Pancreas (tissue), 10 donors: ENCODE measurements at places on chromosomes 6 and 20.

GRCh38 chr20:23114018-23114417 lies 27.9 kb upstream of the CD93 start:
- peak; percentile 51 for DNase-seq
- no peaks in the 10 kb centered on the region for H3K4me1 ChIP-seq
- H3K4me3 ChIP-seq = no peak overlapping the region

DNA sequence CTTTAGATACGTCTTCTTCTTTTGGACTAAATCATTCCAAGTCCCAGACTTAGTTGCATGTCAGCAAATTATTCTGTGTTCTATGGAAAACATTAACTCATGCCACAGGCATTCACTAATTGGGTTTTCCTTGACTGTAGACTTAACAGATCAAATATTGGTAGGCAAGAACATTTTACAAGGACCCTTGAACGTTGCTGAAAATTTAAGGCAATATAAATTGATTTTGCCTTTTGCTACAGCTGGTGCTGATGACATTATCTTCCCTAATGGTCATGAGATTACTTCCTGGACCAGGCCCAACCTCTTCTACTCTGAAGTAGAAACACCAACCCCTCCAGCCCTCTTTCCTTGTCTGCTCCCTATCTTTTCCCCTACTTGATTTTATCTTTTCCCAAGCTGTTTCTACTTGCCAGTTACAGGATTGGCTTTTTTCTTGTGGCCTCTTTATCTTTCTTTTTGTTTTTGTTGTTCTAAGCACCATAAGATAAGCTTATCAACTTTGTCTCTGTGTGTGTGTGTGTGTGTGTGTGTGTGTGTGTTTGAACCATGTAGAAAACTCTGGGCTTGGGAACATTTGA lies 514.0 kb upstream of the SOX4 start:
- DNase-seq = no peak
- H3K36me3 ChIP-seq = no peaks in the 10 kb centered on the region
- peaks cover 2% of the 10 kb centered on the region for H3K4me1 ChIP-seq
- no peaks in the 10 kb centered on the region for H3K27me3 ChIP-seq
- no peak overlapping the region for H3K27ac ChIP-seq
- no peak overlapping the region for H3K4me3 ChIP-seq

GRCh38 chr6:154572556-154572955 lies 62.1 kb upstream of the CNKSR3 start:
- no peaks in the 10 kb centered on the region for H3K27me3 ChIP-seq
- DNase-seq = no peak
- peaks cover 5% of the 10 kb centered on the region for H3K4me1 ChIP-seq
- H3K36me3 ChIP-seq = no peaks in the 10 kb centered on the region

- H3K4me1 ChIP-seq = no peaks in the 10 kb centered on the region
- H3K27ac ChIP-seq = no peak overlapping the region
- DNase-seq = no peak
These were observed 213.5 kb downstream of the MANEA start for GRCh38 chr6:95790787-95791186.

GRCh38 chr6:26516481-26517427 lies 16.7 kb downstream of the BTN1A1 start:
- H3K4me3 ChIP-seq = no peak overlapping the region
- no peak for DNase-seq
- no peaks in the 10 kb centered on the region for H3K36me3 ChIP-seq
- peaks cover 5% of the 10 kb centered on the region for H3K4me1 ChIP-seq
- H3K27me3 ChIP-seq = no peaks in the 10 kb centered on the region
- H3K27ac ChIP-seq = no peak overlapping the region

DNA sequence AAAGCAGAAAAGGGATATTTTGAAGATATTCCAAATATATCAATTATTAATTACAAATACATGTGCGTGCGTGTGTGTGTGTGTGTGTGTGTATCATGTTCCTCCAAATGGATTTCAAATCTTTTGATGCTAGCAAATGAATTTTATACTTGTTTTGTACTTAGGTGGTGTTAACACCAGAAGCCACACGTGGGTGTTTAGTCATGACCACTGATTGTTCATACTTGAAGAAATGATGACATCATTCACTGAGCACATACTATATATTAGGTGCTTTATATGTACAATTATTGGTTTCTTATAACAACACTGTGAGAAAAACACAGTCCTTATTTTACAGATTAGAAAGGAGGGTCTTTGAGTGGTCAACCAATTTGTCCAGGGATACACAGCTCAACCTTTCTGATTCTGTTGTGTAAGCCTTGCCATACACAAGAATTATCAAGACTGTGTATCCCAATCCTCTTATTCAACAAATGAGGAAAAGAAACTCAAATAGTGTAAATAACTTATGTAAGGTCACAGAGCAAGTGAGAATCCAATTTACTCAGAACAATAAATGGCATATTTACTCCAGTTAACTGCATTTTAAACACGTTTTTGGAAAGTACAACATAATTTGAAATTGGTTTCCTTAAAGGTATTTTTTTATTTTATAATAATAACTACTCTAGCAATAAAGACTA lies 88.5 kb downstream of the BCAS1 start:
- H3K4me3 ChIP-seq = no peak overlapping the region
- no peak for DNase-seq
- no peaks in the 10 kb centered on the region for H3K36me3 ChIP-seq
- no peaks in the 10 kb centered on the region for H3K4me1 ChIP-seq

DNA sequence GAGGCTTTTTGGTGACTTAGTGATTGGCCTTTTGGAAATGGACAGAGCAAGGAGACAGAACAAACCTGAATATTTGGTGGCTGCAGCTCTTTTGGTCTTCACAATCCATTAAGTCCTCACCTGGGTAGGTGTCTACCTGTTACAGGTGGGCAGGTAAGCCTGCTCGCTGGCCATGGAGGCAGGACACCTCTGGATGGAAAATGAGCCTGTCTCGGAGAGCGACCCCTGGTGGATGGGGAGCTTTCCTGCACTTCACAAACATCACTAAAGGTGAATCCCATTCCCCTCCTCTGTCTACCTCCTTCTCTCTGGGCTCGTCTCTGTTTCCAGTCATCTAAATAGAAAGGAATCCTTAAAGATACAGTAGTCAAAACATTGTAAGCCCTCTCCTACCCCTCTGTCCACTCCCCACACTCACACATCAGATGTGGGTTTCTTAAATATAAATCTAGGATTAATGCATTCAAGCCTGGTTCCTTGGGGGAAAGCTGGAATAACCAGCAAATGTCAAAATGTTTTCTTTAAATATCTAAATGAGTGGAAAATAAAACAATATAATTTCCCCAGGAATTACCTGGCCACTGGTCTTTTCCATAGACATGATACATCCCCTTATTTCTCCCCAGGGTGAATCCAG lies 304.9 kb downstream of the CDH26 start:
- H3K27me3 ChIP-seq = no peaks in the 10 kb centered on the region
- H3K4me3 ChIP-seq = no peak overlapping the region

DNA sequence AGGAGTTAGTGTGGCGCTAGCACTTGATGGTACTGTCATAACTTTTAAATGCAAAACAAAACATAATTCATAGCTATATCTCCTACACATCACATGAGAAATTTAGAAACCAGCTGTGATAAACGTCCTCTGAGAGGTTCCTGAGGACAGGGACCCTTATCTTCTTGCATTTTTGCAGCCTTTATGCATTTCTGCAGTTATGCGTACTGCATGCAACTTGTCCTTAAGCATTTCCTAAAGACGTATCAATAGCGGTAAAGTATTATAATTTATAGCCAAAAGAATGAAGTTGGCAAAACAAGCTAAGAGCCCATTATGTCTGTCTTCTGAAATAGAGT lies 1.7 kb downstream of the NAPB start:
- H3K27me3 ChIP-seq = no peaks in the 10 kb centered on the region
- H3K36me3 ChIP-seq = no peaks in the 10 kb centered on the region
- peak overlapping the region; percentile 88 for H3K4me3 ChIP-seq
- no peaks in the 10 kb centered on the region for H3K4me1 ChIP-seq

DNA sequence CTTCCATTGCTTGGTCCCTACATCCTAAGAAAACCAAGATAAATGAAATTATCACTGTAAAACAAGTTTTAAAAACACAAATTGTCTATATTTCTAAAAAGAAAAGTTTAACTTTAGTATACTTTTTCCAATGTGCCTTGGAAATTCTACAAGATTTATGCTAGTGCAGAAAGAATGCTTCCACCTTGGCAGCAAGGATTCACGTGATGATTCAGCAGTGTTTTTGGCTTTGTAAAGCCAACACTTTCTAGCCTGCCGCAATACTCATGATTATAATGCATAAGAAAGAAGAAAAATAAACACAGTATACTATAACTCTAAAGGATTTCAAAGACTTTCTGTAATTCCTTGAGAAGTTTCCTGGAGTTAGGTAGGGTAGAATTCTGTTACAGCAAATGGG lies 442.7 kb downstream of the TENT5A start:
- no peak overlapping the region for H3K4me3 ChIP-seq
- no peak for DNase-seq
- H3K27me3 ChIP-seq = no peaks in the 10 kb centered on the region
- no peaks in the 10 kb centered on the region for H3K4me1 ChIP-seq
